ENCODE measurements at places on chromosomes 7 and 10. TPM values are rescaled to one million over a fixed set of nuclear protein-coding genes. Genes with fewer than 3 reads are reported as not detected.

- no peak for DNase-seq
- H3K4me1 ChIP-seq = no peaks in the 10 kb centered on the region
- no peaks in the 10 kb centered on the region for H3K27me3 ChIP-seq
- H3K4me3 ChIP-seq = no peak overlapping the region
- H3K27ac ChIP-seq = no peak overlapping the region
- H3K36me3 ChIP-seq = peaks cover 4% of the 10 kb centered on the region
These were observed 117.0 kb downstream of the WNT2 start for GRCh38 chr7:117205873-117206272.

DNA sequence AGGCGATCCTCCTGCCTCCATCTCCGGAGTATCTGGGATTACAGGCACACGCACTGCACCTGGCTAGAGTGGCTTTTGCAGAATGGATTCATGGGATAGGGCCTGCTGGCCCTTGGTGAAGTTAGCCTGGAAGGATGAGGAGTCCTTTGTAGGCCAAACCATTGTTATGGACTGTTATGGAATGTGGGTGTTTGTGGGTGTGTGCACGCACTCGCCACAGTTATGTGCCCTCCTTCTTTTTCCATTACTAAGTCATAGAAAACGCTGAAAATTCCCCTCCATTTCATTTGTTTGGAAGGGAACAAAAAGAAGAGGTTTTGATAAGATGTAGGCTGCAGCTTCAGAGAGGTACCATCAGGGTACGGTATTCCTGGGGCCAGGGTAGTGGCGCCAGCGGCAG lies 15.0 kb downstream of the ZNF862 start:
- no peak overlapping the region for H3K4me3 ChIP-seq
- DNase-seq = no peak
- no peaks in the 10 kb centered on the region for H3K27me3 ChIP-seq
- peak overlapping the region; percentile 62 for H3K27ac ChIP-seq

- DNase-seq = no peak
- H3K36me3 ChIP-seq = no peaks in the 10 kb centered on the region
- no peak overlapping the region for H3K4me3 ChIP-seq
- H3K4me1 ChIP-seq = peaks cover 5% of the 10 kb centered on the region
These were observed 24.0 kb upstream of the KMT2C start for GRCh38 chr7:152459724-152460251.

- no peak overlapping the region for H3K4me3 ChIP-seq
- no peaks in the 10 kb centered on the region for H3K36me3 ChIP-seq
- H3K27ac ChIP-seq = no peak overlapping the region
- no peaks in the 10 kb centered on the region for H3K27me3 ChIP-seq
- DNase-seq = no peak
These were observed 42.2 kb upstream of the TCF7L2 start for GRCh38 chr10:112907893-112908292.

DNA sequence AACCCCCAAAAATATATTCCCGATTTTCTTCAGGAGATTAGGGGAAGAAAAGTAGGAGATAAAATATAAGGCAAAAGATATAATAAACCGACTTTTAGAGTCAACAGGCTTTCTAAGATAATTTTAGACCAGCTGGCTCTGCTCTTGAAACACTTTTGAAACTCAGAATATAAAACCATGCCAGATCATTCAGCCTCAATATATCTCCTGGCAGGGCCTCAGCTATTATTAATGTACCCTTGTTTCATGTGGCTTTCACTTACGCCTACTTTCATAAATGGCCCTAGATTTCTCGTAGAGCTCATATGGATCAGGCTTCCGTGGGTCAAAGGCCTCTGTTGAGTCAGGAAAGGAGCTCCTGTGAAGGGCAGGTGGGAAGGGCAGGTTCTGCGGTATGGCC lies 396.0 kb downstream of the PHTF2 start:
- H3K27ac ChIP-seq = no peak overlapping the region
- no peak for DNase-seq
- no peaks in the 10 kb centered on the region for H3K36me3 ChIP-seq
- peaks cover 42% of the 10 kb centered on the region for H3K27me3 ChIP-seq

GRCh38 chr7:115007751-115008150 lies 85.9 kb downstream of the MDFIC start:
- H3K4me1 ChIP-seq = peaks cover 67% of the 10 kb centered on the region
- H3K4me3 ChIP-seq = peak overlapping the region; percentile 74
- H3K27ac ChIP-seq = peak overlapping the region; percentile 96
- peaks cover 13% of the 10 kb centered on the region for H3K36me3 ChIP-seq

DNA sequence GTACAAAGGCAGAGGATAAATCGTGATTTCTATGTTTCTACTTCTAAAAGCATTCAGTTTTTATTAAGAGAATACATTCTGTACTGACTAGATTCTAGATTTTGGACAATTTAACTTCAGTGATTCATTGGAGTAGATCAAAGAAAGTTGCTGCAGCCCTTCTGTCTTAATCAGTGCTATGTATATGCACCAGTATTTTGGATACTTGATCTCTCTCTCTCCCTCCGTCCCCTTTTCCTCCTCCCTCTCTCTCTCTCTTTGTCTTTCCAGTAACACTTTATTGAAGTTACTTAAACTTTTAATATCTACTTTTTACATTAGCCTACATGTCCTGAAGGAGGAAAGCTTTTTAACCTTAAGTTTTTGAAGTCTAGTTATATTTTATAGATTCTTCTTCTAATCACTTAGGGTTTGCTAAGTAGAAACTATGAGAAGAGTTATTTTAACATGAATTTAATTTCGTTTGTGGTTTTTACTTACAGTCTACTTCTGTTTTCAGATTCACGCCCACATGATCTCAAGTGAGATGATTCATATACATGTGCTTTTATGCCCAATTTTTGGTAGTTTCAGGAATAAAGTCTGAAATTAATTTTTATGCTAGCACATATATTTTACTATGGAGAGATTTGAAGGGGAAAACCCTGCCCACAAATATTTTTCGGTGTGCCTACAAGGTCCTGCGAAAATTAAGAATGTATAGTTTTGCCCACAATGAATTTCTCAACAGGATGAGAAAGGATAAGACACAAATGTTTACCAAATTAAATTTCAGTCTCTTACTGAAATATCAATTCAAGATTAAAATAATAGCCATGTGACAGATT lies 9.1 kb downstream of the MDFIC start:
- DNase-seq = no peak
- H3K4me3 ChIP-seq = no peak overlapping the region
- H3K27me3 ChIP-seq = no peaks in the 10 kb centered on the region
- H3K36me3 ChIP-seq = no peaks in the 10 kb centered on the region

DNA sequence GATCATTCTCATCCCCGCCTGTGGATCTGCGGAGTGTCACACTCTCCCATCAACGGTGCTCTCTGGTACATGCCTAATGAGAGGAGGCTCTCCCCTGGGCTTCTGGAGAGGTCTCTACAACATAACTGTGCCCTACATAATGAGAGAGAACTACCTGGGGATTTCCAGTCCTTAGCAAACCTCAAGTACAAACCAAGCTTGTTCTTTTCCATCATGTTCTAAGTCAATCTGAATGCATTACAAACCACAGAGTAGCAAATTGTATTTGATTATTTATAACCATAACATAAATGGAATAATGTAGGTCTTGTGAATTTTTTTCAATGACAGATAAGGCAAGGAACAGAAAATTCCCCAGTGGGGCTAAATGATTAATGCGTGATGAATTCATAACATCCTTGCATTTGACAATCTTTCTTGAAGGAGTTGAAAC lies 412.4 kb upstream of the NRP1 start:
- H3K36me3 ChIP-seq = no peaks in the 10 kb centered on the region
- no peak for DNase-seq
- no peaks in the 10 kb centered on the region for H3K27me3 ChIP-seq

GRCh38 chr7:24158975-24159374 lies 125.0 kb upstream of the NPY start:
- no peak overlapping the region for H3K27ac ChIP-seq
- H3K27me3 ChIP-seq = peaks cover 4% of the 10 kb centered on the region
- DNase-seq = no peak
- H3K36me3 ChIP-seq = no peaks in the 10 kb centered on the region
- no peaks in the 10 kb centered on the region for H3K4me1 ChIP-seq

GRCh38 chr7:106766551-106766950 lies 98.5 kb upstream of the PIK3CG start:
- no peak for DNase-seq
- peaks cover 2% of the 10 kb centered on the region for H3K36me3 ChIP-seq
- no peaks in the 10 kb centered on the region for H3K27me3 ChIP-seq
- peak overlapping the region; percentile 87 for H3K27ac ChIP-seq

DNA sequence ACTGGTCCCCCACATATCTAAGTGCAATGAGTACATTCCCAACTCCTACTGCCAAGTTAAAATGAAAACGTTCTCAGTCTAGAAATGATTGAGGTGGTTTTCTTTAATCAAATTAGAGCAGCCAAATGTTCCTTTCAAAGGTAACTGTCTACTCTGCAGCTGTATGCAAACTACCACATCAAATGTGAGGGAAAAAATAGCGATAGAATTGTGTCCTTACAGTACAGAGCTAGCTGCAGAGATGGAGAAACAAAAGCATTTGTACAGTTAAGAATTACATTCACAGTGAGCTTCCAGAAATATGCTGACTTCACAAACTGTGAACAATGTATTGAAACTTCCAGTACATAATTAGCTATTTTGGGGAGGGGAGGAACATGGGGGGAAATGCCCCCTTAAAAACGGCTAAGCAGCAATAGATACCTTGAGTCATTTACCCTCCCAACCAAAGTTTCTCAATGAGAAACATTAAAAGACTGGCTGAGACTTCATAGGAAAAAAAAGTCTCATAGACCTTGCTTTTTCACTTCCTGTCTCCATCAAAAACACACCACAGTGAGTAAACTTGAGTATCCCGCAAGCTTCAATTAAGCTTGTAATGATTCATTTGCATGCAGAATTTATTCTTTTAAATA lies 22.9 kb downstream of the CDK6 start:
- peak overlapping the region; percentile 41 for H3K27ac ChIP-seq
- H3K27me3 ChIP-seq = no peaks in the 10 kb centered on the region
- H3K36me3 ChIP-seq = peaks cover 3% of the 10 kb centered on the region
- peaks cover 45% of the 10 kb centered on the region for H3K4me1 ChIP-seq
- H3K4me3 ChIP-seq = peak overlapping the region; percentile 9

DNA sequence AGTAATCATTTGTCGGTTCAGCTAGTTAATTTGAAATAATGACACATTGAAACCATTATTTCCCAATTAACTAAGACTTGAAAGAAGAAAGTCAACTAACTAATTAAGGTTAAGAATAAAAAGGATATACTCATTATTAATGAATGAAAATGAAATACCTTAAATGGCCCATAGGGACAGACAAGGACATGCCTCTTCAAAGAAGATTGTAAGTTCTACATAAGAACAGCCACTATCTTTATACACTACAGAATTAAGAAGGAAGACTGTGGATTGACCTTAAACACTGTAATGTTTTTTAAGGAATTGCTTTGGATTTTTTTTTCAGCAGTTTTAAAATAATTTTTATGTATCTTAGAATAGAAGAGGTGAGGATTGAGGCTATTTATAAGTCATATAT lies 60.7 kb downstream of the CSTF2T start:
- peaks cover 13% of the 10 kb centered on the region for H3K27me3 ChIP-seq
- H3K27ac ChIP-seq = no peak overlapping the region
- no peaks in the 10 kb centered on the region for H3K36me3 ChIP-seq
- DNase-seq = no peak
- H3K4me1 ChIP-seq = no peaks in the 10 kb centered on the region

- peaks cover 8% of the 10 kb centered on the region for H3K4me1 ChIP-seq
- no peak for DNase-seq
- no peak overlapping the region for H3K4me3 ChIP-seq
These were observed 14.2 kb upstream of the PRKAR1B start for GRCh38 chr7:741191-741671.

DNA sequence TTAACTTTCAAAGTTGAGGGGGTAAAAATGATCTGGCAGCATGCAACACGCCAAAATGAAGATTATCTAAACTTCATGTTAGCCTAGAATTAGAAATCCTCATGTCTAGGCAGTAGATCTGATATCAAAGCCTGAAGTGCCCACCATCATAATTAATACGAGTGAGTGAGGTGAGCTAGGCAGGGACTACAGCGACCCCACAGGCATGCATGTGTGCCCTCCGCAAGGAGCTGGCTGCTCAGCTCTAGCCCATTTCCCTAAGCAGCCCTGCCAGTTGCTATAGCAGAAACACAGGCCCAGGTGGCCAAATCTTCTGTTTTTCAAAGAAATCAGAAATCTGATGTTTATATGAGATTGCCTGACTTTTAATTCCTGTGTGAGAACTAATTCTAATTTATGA lies 93.1 kb upstream of the IFRD1 start:
- DNase-seq = no peak
- no peaks in the 10 kb centered on the region for H3K4me1 ChIP-seq
- no peak overlapping the region for H3K4me3 ChIP-seq
- peaks cover 17% of the 10 kb centered on the region for H3K27me3 ChIP-seq
- no peaks in the 10 kb centered on the region for H3K36me3 ChIP-seq

DNA sequence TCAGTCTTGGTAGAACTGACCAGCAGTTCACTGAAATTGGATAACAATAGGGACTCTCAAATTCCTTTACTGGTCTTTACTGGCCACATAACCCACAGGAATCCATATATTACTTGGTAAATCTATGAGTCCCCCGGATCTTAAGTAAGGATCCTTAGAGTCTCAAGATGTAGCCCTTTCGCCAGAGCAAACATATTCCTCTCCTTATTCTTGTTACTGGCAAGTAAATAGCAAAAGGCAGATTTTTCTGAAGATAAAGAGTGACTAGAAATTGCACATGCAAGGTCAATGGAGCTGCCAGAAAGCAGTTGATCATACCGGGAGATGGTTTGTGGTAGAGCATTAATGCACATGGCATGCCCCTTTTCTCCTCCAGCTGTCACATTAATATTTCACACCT lies 283.0 kb downstream of the HDAC9 start:
- no peak for DNase-seq
- no peak overlapping the region for H3K4me3 ChIP-seq
- H3K36me3 ChIP-seq = no peaks in the 10 kb centered on the region
- H3K27me3 ChIP-seq = no peaks in the 10 kb centered on the region
- H3K27ac ChIP-seq = no peak overlapping the region
- no peaks in the 10 kb centered on the region for H3K4me1 ChIP-seq

MSS51 gene
- total RNA-seq = 2.2 TPM

LOXL4 gene
- total RNA-seq = not detected

MYH16 gene
- not detected for total RNA-seq

PPA1 gene
- 80.9 TPM for total RNA-seq

FKBP6 gene
- not detected for total RNA-seq

MASTL gene
- total RNA-seq = 26.4 TPM

FGL2 gene
- total RNA-seq = 7.7 TPM

All from T-helper 17 cell (primary cell).